ENCODE measurements at places on chromosomes 5 and 9.

DNA sequence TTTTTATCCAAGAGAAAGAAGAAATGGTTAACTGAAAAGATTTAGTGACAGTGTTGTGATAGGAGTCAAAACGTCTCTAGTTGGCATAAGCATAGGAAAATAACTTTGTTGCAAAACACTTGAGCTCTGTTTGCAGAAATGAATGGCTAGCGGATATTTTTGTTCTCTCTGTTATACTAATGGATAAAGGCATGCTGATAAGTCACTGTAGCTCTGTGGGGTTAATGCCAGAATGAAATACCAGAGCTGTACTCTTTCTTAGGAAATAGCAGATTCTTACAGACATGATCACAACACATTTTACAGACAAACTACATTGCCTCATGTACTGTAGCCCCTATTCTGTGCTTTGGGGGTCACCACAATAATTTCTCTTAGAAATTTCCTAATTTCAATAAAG lies 202.8 kb downstream of the DMRTA1 start:
- no peak for DNase-seq

GRCh38 chr5:9479990-9480389 lies 65.9 kb downstream of the SEMA5A start:
- no peak for DNase-seq

DNA sequence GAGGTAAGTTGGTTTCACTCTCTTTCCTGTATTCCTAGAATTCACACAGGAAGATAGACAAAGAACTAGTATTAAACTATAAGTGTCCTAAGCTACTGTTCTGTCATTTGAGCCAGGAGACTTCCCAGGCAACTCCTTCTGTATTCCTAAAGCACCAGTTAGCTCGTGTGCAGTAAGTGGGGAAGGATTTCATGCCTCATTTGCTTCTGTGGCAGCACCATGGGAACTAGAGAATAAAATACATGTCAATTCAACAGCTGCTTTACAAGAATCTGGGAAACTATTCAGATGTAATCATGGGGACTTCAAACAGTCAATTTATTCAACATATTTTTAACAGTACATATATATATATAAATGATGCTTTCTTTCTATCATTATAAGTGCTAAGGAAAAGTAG lies 762.3 kb downstream of the PRELID2 start:
- DNase-seq: no peak

- no peak for DNase-seq
These were observed at the start of gene GLT6D1 for GRCh38 chr9:135639196-135639595. GLT6D1 (minus strand) TSS chr9:135639540; CDS start chr9:135639187, 353 bp downstream.

DNA sequence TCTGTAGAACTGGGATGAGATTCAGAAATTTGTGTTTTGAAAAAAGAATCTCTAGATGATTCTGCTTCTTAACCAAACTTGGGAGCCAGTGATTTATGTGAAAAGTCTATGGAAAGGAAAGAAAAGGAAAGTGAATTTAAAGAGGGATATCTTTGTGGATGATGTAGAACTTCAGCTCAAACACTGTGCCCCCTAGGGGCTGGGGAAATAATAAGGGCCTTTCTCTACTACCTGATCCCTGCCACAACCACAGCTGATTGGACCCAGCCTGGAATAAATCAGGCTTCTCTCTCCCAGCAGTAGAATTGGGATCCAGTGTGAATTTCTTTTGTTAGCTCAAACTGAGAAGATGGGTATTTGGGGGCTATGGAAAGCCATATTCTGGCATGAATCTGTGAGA lies 155.0 kb downstream of the PRELID2 start:
- no peak for DNase-seq

- DNase-seq: no peak
These were observed 220.0 kb downstream of the MARCHF11 start for GRCh38 chr5:15959370-15960164.

- no peak for DNase-seq
These were observed 233.1 kb downstream of the AGTPBP1 start for GRCh38 chr9:85508616-85509015.

DNA sequence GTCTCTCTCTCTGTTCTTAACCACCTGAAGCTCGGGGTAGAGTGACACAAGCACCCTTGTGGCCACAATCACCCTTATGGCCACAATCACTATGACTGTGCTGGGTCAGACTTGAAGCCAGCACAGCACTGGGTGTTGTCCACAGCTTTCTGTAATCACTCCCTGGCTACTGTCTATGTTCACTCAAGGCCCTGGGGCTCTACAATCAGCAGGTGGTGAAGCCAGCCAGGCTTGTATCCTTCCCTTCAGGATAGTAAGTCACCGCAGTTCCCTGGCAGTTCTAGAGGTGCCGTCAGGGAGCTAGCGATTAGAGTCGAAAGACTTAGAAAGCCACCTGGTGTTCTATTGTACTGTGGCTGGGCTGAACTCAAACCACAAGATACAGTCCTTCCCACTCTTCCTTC lies 44.2 kb downstream of the GDA start:
- DNase-seq: no peak

GRCh38 chr5:97182571-97183099 lies 412 bp downstream of the RIOK2 start:
- DNase-seq: no peak

DNA sequence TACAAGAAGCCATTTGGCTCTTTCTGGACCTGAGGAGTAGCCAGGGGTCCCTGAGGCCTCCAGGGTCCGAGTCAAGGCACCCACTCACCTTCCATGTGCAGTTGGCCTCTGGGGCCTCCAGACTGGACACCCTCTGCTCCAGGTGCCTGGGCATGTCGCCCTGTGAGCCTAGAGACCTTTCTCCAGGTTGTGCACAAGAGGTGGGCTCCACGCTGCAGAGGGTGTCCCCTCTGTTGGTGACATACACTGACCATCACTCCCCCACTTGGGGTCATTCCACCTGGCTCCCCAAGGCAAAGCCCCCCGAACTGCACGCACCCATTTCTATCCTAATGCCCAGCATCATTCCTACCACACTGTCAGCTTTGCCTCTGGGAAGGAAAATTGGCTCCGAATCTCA lies 48.8 kb downstream of the RASGEF1C start:
- no peak for DNase-seq

DNA sequence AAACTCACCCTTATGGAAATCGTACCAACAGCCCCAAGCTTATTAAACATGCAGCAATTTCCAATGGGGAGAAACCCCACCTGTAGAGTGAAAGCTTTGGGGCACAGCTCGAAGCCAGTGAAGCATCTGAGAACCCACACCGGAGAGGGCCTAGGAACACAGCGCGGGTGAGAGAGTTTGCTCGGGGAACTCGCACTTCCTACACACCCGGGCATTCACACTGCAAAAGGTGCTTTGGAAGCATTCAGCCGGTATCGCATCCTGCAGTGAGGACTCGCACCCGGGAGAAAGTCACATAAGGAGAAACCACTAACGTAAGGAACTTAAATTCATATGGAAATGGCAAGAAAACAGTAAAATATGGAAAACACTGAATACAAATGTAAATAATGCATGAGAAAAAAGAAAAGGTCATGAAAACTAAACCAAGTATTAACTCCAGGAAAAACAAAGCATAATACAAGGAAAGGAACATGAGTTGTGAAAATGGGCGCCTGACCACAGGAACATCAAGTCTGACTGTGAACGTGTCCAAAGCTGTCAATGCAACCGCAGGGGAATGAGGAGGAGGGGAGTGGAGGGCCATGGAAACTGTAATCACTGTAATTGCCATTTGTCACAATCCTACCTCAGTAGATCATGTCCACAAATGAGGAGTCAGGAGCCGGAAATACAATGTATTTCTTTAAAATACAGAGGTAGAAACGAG lies 28.7 kb downstream of the CAMSAP1 start:
- no peak for DNase-seq

GRCh38 chr9:16223074-16223871 lies 647.2 kb downstream of the BNC2 start:
- DNase-seq: no peak

GRCh38 chr9:13597427-13597826 lies 317.9 kb upstream of the MPDZ start:
- no peak for DNase-seq

- no peak for DNase-seq
These were observed 135.8 kb downstream of the KDM4C start for GRCh38 chr9:6893350-6894131.

- DNase-seq: no peak
These were observed 549.9 kb upstream of the CYLC2 start for GRCh38 chr9:102445181-102445747.

GRCh38 chr5:156155598-156155997 lies 171.4 kb upstream of the SGCD start:
- DNase-seq: no peak

DNA sequence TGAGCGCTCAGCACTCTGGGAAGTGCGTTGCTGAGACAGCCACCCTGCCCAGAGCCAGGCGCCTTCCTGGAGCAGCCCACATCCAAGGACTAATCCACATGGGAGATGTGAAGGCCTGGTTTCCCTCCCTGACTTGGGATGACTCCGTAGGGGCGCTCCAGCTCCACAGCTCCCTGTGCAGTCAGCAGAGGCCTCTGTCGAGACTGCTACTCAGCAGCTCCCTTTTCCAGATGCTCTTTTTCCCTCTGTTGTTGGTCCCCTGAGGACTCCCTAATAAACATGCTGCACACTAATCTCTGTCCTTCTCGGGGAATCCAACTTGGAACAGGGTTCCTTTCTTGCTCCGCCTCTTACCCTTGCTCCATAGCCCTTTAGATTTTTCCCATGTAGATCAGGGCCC lies 237.3 kb downstream of the ZSWIM6 start:
- DNase-seq: no peak

DNA sequence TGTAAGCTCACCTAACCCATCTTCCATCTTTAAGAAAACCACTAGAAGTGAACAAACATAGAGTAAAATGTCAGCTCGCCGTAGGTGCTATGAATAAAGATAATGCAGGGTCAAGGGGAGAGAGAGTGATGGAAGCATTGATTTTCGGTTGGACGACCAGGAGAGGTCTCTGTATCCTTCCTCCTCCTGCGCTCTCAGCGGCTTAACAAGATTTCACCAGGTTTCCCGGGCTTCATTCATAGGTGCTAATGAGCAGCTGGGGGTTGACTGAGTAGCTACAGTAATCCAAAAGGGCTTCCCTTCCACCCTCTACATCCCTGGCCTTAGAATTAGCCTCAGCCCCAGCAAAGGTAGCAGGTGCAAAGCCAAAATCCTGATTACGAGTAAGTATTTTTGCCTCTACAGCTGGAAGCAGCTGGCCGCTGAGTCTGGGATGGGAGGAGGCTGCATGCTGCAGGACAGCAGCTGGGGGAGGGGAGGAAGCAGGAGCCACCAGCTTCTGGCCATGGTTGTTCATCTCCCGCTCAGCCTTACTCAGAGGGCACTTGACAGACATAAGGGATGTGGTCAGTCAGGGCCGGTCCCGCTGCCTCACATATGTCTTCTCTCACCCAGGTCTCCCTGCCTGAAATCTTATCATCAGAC lies 112.0 kb upstream of the IL12B start:
- DNase-seq: no peak

DNA sequence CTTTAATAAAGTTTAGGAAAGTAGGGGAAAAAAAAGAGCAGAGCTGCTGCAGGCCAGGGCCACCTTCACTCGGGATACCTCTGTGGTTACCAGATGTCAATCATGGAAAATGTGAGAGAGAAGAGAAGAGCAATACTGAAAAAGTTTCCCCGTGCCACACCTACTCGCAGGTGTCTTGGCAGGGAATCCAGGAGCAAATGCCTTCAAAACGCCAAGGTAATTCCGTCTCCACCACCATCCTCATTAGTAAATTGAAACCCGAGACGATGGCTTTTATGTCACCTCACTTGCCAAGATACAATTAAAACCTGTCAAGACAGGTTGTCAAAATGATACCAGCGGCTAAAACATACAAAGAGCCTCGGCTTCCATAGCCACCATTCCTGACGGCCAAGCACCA lies 49.7 kb downstream of the FAM81B start:
- DNase-seq: no peak

- no peak for DNase-seq
These were observed 421.5 kb upstream of the DAP start for GRCh38 chr5:11182441-11183080.

DNA sequence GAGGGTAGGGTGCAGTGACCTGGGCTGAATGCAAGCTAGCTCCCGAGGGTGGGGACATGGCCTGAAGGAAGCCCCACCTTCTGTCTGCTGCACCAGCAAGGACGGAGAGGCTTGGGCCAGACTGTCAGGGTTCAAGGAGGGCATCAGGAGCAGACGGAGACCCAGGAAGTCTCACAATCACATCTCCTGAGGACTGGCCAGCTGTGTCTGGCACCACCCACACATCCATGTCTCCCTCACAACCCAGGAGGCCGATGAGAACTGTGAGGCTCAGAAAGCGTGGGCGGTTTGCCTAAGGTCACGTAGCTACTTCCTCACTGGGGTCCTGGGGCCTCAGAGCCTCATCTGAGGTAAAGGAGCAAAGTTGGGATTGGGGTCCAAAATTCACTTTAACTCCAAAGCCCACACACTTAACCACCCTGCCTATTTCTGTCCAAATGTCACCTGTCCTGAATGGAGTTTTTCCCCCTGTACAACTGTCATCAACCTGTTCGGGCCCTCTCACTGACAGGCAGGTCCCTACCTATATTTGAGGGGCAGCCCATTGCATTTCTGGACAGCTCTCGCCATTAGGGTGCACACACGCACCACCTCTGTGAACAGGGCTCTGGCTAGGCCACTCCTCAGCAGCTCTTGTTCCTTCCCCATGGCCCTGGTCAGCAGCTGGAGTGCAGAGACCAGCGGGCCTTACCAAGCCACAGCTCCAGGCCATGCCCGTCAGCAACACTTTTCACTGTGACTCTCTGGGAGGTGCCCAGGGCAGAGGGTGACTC lies 3.4 kb downstream of the IL13 start:
- no peak for DNase-seq

GRCh38 chr5:107284822-107285525 lies 385.8 kb downstream of the EFNA5 start:
- DNase-seq: no peak

- no peak for DNase-seq
These were observed 107.2 kb downstream of the C5orf15 start for GRCh38 chr5:133861161-133861737.

DNA sequence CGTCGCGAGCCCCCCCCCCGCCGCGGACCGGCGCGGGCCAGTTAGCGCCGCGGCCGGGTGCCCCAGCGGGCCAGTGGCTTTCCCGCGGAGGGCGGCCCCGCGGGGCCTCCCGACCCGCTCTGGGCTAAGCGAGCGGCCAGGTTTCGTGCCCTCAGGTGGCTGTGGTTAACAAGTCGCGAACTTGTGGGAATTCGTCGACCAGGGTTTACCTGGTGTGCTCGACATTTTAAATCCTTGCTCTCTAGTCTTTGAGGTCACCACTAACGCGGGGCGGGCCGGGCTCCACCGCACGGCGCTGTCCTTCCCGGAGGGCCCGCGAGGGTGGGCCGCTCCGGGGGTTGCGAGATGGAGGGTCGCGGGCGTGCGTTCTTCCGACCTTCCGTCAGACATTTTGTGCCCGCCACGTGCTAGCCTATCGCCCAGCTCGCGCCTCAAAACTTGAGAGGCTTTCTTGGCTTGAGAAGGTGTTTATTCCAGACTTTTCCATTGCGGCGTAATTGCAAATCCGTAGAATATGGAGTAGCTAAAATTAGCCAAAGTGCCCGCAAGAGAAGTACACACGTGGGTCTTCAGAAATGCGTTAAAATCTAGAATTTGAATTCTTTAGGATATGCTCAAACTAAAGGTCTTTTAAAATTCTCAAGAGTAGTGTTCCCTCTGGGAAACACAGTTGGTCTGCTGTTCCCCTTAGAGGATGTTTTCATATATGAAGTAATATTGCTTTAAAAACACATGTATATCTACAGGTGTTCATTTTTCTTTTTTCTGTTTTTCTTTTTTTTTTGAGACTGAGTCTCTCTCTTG lies 2.1 kb downstream of the ANP32B start:
- DNase-seq: no peak

- DNase-seq: no peak
These were observed 137.0 kb downstream of the CACNA1B start for GRCh38 chr9:138014563-138014945.
